Stimulated activated CD8-positive, alpha-beta memory T cell treated with anti-CD3 and anti-CD28 coated beads, Interleukin-2, amount 100 ng/mL, for 1 hour (primary cell): ENCODE measurements at places on chromosomes 1 and 21.

GRCh38 chr1:230682882-230683610 is 30.9 kb downstream of the AGT start:
- no peak for DNase-seq

DNA sequence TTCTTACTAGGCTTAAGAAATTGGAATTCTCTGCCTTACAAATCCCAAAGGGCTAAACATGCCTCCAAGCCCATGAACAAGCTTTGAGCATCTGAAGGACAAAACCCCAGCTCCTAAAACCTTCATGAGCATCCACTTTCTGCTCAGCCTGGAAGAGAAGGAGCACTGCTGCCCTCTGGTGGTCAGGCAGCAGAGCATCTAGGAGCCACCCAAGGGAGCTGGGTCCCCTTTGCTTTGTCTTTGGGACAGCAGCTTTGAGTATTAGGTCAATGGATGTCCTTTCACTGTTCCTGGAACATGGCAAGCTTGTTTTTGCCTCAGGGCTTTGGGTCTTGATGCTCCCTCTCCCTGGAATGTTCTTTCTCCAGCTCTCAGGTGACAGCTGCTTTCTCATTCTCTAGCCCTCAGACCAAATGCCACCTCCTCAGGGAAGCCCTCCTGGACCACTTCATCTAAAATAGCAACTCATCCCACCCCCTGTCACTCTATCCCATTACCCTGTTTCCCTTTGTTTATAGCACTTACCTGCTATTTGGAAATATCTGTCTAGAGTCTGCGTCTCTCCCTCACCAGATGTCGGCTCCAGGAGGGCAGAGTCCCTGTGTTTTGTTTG is 25.7 kb downstream of the RAB7B start:
- DNase-seq: peak; percentile 44

GRCh38 chr21:35405981-35406380 is 356.9 kb upstream of the RUNX1 start:
- DNase-seq: no peak

DNA sequence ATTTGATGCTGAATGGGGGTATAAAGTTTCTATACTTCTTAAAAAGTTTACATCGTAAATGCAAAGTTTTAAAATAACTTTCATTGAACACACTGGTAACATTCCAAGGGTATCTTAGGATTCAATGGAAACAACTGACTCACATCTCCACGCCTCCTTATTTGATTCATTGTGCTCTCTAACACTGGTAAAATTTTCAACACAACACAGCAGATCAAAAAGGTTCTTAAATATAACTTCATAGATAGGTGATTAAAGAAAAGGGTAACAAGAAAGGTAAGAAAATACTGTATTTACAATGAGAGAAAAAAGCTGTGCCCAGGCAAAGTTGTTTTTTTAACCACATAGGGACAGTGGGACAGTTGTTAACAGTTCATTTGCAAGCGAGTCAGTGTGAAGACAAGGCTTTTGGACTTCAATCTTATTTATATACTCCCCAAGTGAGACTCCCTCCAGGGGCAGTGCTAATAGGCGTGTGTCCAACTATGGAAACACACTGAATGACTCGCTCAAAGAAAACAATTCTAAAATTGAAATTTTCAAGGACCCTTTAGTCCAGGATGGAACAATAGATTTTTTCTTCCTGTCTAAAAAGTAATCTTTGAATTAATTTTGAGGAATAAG is 140.5 kb downstream of the TIAM1 start:
- DNase-seq: no peak

DNA sequence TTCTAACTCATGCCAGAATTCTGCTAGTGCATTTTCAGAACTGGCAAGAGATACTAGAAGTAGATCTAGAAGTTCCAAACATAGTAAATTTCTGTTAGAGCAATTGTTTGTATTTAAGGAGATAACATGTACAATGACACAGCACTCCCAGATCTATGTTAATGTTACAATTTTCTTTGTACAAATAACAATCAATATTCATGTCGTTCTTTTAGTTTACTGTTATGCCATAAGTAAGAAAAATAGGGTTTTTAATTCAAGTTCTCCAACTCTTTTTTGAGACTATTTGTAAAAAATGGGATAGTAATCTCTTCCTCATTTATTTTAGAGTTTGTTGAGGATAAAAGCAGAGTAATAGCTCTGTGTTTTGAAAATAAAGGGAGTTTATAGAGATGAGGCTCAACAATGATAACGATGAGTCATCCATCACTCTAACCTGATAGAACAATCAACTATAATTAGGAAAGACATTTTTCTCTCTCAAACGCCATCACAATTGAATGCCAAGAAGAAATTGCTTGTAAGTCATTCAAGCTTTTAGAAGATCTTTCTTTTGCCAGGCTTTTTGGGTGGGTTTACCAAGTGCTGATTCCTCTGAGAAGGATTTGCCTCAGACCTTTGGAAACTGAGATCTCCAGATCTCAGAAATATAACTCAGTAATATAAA is 638 bp downstream of the CD84 start:
- no peak for DNase-seq
